Lower lobe of right lung (tissue), 2 donors: ENCODE measurements at places on chromosomes 5 and 9. TPM values are rescaled to one million over a fixed set of nuclear protein-coding genes. Genes with fewer than 3 reads are reported as not detected.

Gene CANX
- total RNA-seq: 603 TPM

Gene PHF24
- 1.3 TPM for total RNA-seq

Gene ANKRD34B
- 0.30 TPM for total RNA-seq

Gene LCN9
- total RNA-seq: not detected

GRCh38 chr5:175082866-175083590 lies 358.6 kb downstream of the MSX2 start:
- DNase-seq: no peak

DNA sequence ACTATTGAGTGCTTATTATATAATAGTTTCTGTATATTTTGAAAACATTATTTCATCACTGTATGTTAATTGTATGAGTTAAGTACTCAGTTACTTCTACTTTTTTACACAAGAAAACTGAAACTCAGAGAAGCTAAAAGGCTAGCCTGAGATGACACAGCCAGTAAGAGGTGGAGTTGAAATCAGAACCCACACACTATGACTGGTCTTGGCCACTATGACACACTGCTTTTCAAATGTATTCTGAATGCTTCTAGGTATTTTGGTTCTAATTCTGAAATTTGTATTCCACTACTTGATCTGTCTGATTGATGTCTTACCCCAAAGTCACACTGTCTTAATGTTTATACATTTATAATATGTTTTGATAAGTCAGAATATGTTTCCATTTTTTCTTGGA lies 181.8 kb downstream of the ZDHHC21 start:
- no peak for DNase-seq

- DNase-seq: no peak
These were observed 211.6 kb downstream of the SLIT3 start for GRCh38 chr5:169089343-169089742.

GRCh38 chr5:149445739-149446369 lies 66.8 kb upstream of the IL17B start:
- DNase-seq: no peak

DNA sequence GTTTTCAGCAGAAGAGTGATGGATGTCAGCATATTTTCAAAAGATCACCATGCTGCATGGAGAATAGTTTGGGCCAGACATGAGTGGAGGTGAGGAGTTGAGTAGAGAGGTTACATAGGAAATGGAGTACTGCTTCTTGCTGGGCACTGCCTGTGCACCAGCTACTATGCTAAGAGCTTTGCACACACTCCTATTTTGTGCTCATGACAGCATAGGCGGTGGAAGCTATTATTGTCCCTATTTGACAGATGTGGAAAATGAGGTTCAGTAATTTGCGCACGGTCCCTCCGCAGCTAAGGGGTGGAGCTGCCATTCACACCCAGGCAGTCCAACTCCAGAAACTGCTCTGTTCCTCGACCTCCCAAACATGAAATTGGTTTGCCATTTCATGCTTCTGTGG lies 67.8 kb downstream of the ENTREP1 start:
- no peak for DNase-seq

- no peak for DNase-seq
These were observed 53.9 kb upstream of the C9orf72 start for GRCh38 chr9:27627188-27627564.

- DNase-seq: no peak
These were observed 62.9 kb downstream of the SLC28A3 start for GRCh38 chr9:84277646-84278045.

DNA sequence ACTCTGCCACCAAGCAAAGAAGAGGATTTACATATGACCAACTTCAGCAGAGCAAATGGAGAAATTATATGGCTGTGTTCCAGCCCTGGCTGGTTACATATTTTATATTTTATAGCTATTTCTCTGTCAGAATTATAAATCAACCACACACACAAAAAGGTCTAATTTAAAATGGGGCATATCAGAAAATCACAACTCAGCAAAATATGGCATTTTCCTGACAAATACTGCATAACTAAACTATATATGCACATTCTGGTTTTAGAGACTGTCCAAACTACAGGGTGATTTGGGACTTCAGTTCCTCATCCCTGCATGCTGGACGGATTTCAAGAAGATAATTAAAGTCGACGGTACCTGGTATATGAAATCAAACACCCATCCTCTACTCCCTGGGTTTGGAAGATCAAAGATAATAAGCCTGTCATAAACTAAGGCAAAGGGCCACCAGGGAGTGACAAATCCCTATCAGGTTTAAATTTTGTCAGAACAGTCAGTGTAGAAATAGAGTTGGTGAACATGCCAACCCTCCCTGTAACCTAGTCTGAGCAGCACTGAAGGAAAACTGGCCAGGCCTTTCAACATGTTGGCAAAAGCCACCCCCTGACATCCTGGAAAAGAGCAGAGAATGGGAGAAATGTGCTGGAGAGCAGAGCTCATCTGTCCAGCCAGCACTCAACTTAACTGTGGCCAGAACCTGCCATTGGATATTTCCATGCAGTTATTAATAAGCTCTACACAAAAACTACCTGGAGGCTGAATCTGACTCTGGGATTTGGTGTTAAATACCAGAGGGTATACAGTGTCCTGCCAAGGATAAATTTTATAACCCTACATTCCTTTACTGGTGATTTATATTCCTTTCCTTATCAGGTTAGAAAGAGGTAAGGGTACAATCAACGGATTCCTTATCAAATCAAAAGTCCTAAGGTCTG lies 235.7 kb downstream of the ENC1 start:
- no peak for DNase-seq

GRCh38 chr5:149162401-149163084 lies 21.2 kb downstream of the ABLIM3 start:
- no peak for DNase-seq

- DNase-seq: no peak
These were observed 57.6 kb downstream of the MLLT3 start for GRCh38 chr9:20564650-20565049.

DNA sequence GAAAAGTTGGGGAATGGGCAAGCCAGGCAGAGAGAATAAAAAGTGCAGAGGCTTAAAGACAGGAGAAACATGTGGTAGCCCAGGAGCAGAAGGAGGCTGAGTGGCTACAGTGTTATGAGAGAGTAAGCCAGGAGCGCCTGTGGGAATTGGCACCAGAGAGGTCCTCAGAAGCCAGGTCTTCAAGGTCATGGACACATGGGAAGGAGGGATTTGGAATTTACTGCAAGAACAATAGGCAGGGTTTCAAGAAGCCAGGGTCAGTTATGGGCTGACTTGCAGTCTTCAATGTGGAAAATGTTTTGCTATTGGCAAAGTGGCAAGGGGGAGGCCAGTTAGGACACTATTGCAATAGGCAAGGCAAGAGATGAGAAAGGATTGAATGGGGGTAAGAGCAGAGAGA lies 29.3 kb downstream of the ERAP1 start:
- no peak for DNase-seq

GRCh38 chr5:62596691-62597090 lies 18.1 kb downstream of the LRRC70 start:
- no peak for DNase-seq
